Left renal cortex interstitium (tissue), 4 donors: ENCODE measurements at places on chromosomes 2 and 18. TPM values are rescaled to one million over a fixed set of nuclear protein-coding genes. Genes with fewer than 3 reads are reported as not detected.

GRP gene
- polyA plus RNA-seq: 1.0 TPM

RIT2 gene
- polyA plus RNA-seq: 0.22 TPM

DNA sequence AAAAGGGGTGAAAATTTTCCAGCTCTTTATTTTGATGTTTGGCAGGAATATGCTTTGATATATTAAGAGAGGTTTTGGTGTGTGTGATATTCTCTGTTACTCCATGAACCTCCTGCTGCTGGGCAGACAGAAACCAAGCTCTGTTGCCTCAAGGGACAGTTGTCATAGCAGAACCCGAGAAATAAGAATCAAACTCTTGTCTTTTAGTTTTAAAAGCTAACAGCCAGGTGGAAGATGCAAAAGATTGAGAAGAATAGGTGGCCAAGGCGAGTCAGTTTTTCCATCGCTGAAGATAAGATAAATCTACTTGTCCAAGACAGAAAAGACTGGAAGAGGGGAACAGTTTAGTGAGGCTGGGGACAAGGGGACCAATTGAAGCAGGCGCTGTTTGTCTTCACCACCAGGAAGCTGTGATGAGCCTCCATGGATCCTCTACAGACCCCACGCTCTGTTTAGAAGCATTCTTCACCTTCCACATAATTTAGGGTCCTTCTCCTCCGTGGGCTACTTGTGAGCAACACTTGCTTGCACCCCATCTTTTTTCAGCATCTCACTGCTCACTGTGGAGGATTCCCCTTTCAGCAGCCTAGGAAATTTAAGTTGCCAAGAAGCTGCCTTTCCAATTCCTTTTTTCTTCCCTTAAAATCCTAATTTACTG is 23.9 kb downstream of the PMAIP1 start:
- no peak for DNase-seq

DNA sequence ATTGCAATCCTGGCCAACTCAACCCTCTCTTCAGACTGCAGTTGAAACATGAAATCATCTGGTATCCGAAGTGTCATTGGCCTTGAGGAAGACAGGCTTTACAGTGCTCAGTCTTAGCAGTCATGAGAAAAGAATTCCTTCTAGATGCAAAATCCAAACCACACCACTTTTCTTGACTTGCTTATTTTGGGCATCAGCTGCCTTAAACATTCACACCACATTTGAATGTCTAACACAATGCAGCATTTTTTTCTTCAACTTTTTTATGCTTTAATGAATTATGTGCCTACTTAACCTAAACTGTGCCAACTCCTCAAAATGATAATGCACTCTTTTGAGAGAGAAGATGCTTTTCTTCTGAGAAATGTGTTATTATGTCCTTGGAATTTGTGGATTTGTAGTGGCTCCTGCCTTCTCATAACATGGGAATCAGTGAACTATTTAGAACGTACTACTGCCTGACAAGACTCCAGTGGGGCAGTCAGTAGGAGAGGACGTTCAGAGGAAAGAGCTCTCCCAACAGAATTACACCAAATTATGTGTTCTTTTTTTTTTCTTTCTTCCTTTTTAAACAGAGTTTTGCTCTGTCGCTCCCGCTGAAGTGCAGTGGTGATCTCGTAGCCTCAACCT is 3.2 kb upstream of the FAM98A start:
- no peak for DNase-seq

- DNase-seq: no peak
These were observed 99.6 kb downstream of the ATL2 start for GRCh38 chr2:38277245-38278116.

AQP12A gene
- not detected for polyA plus RNA-seq

GRCh38 chr2:152330235-152330866 is 4.6 kb upstream of the FMNL2 start:
- no peak for DNase-seq
